ENCODE measurements at places on chromosomes 5 and 9.

DNA sequence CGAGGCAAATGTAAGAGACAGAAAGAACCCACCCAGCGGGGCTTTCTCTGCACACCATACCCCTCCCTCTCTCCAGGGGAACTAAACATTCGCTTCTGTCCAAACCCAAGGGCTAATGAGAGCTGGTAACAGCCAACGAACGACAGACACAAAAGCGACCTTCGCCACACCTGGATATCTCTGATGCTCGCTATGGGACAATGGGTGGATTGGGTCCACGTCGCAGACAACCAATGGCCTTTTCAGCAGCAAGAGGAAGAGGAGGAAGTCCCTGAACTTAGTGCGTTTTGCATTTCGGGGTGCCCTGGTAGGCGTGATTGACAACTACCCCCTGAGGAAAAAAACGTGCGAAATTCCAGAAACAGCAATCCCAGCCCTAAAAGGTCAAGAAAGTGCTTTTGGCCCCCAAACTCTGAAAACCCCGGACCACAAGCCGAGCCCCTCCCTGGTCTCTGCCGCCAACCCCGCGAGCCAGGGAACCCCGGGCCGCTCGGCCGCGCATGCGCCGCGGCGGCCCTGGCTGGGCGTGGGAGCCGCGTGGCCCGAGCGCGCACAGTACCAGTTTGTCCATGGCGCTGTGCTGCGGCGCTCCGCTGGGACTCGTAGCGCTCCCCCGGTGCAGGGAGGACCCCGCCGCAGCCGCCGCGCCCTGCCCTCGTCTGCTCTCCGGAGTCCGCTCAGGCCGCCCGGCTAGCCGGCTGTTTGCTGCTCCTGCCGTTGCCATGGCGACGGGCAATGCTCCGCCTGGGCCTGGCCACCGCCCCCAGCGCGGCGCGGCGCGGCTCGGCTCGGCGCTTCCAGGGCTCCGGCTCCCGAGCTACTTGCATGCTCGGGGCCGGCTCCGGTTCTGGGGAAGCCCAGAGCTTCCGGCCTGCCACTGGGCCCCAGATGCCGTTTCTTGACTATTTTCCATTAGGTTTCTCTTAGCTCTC lies 66.9 kb upstream of the DNAH5 start:
- DNase-seq: peak; percentile 93

- DNase-seq: no peak
Measured at GRCh38 chr5:58937031-58937681, 354.3 kb downstream of the RAB3C start.

GRCh38 chr5:27491746-27492439 lies 453.5 kb upstream of the CDH9 start:
- no peak for DNase-seq

GRCh38 chr5:1500411-1501091 lies 23.2 kb downstream of the LPCAT1 start:
- DNase-seq: no peak

GRCh38 chr5:82862711-82863110 lies 214.5 kb downstream of the TMEM167A start:
- no peak for DNase-seq

- peak; percentile 42 for DNase-seq
Measured at GRCh38 chr9:115396071-115396529, 278.1 kb upstream of the TNC start.

DNA sequence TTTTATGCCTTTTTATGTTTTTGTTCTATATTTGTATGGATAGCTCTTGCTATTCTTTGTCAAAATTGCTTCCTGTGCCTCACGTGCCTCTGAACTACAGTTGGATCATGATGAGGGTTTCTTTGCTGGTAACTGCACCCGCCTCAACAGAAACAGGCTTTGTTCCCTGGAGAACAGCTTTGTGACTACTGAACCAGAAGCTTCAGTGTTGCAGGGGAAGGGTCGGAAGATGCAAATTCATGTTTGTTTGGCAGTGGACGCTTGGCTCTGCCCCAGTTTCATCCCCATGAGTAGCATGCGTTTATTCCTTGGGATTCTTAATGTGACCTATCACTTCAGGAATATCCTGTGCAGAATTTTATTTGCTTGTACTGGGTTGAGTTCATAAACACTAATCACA lies 959.1 kb upstream of the WWC1 start:
- DNase-seq: no peak

- no peak for DNase-seq
Measured at GRCh38 chr9:88287972-88288371, 100.3 kb upstream of the SPIN1 start.

- no peak for DNase-seq
Measured at GRCh38 chr5:15634591-15635288, 134.8 kb downstream of the FBXL7 start.

GRCh38 chr5:143177263-143177983 lies 226.1 kb downstream of the NR3C1 start:
- peak; percentile 96 for DNase-seq

DNA sequence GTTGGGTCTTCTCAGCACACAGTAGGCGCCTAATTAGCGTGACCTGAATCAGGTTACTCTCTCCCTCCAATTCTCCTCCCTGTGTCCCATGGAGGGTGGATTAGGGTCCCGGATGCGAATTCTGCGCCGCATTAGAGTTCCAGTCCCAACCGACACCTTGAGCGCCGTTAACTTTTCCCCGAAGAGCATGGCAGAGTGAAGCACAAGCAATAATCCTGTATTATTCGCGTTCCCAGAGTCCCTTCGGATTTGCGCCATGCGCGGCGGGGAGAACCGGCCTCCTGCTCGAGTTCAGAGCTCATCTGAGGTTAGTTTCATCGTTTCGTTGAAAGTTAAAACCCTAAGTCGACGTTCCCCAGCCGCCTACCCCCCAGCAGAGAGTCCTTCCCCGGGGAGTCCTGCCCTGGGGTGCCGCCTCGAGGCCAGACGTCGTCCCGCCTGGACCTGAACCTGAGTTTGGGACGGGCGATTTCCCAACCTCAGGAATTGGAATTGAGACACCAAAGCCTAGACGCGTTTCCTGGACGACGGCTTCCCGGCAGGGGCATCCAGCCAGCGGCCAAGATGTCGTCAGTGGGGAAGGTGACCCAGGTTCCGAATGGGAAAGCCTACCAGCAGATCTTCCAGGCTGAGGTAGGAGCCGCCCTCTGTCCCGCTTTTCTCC lies at the start of gene CCDC180:
Gene CCDC180 (plus strand): TSS at position 160 of the 664 bp plus-strand sequence. CDS start 405 bp downstream, at position 565.
- no peak for DNase-seq

GRCh38 chr5:173018358-173018757 lies 34.8 kb downstream of the ATP6V0E1 start:
- DNase-seq: no peak

GRCh38 chr5:104084896-104085295 lies 522.3 kb upstream of the NUDT12 start:
- DNase-seq: no peak

GRCh38 chr9:120066315-120066714 lies 513.7 kb downstream of the CDK5RAP2 start:
- no peak for DNase-seq

DNA sequence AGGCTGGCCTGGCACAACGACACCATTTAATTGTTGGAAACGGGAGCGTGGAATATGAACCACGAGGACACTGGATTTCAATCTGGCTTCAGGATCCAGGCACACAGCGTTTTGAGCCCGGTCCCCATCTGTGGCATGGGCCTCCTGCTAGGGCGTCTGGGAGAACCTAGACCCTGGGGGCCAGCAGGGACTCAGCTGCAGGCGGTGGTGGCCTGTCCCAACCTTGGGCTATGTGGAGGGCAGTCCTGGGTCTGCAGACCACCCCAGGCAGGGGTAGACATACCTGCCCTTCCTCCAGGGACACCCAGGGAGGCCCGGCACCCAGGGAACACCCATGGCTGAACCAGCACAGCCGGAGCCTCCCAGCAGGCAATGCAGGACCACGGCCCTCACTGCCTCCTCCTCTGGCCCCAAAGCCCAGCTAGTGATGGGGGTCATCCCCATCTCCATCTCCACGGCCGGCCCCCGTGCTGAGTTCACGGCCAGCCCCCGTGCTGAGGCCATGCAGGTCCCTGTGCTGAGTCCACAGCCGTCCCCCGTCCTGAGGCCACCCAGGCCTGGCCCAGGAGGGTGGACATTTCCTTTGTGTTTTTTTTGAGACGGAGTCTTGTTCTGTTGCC lies 18.5 kb upstream of the UBAC1 start:
- DNase-seq: no peak

- no peak for DNase-seq
Measured at GRCh38 chr9:106929471-106930177, 66.7 kb downstream of the ZNF462 start.

GRCh38 chr9:127496974-127497373 lies 45.7 kb downstream of the LRSAM1 start:
- no peak for DNase-seq

DNA sequence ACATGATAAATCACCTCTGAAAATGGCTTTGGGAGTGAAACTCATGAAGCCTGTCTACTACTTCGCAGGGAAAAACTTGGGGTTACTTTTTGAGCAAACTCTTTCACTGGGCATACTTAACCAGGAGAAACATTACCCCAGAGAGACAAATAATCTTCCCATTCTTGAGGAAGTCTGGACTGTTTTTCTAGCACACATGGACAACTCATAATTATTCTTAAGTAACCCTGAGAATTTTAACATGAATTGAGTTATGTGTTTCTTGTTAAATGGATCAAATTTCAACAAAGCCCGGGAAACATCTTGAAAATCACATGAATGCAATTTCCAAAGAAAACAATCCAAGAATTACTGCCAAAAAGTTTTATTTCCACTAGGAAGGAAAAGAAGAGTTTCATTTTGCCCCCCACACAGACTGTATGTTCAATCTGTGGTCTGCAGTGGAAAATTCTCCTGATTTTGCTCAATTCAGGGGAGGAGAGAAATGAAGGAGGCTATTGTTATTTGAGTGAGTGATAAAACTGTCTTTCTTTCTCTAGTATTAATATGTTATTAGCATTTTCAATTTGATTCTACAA lies 564.8 kb upstream of the CLINT1 start:
- no peak for DNase-seq

- no peak for DNase-seq
Measured at GRCh38 chr9:88657893-88658292, 122.9 kb downstream of the NXNL2 start.

- peak; percentile 28 for DNase-seq
Measured at GRCh38 chr9:122463828-122464632, 13.7 kb downstream of the OR1J1 start.

DNA sequence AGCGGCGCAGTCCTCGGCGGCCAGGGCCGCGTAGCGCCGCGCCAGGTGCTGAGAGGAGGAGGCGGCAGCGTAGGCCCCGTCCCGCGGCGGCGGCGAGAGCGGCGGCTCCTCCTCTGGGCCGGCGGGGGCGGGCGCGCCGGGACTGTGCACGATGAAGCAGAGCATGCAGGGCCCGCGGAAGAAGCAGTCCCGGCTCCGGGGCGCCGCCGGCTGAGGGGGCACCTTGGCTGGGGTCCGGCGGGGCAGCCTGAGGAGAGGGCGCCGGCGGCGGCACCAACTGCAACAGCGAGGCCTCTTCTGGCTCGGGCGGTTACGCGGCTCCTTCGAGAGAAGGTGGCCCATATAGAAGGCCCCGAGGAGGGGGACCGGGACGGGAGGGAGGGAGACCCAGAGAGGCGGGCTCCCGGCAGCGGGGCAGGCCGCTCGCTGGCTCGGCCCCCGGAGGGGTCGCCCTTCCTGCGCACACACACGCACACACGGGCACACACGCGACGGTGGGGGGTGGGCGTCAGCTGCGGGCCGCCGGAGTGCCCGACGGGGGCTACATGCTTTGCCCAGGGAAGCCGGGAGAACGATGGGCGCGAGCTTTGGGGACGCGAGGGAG lies 446 bp downstream of the FBXL17 start:
- peak; percentile 74 for DNase-seq

- no peak for DNase-seq
Measured at GRCh38 chr5:62585751-62586150, 7.1 kb downstream of the LRRC70 start.

- no peak for DNase-seq
Measured at GRCh38 chr9:65400886-65401285, 115.9 kb upstream of the FOXD4L5 start.

- no peak for DNase-seq
Measured at GRCh38 chr5:13511442-13511841, 433.0 kb downstream of the DNAH5 start.
